ENCODE measurements at places on chromosomes 4 and X.

DNA sequence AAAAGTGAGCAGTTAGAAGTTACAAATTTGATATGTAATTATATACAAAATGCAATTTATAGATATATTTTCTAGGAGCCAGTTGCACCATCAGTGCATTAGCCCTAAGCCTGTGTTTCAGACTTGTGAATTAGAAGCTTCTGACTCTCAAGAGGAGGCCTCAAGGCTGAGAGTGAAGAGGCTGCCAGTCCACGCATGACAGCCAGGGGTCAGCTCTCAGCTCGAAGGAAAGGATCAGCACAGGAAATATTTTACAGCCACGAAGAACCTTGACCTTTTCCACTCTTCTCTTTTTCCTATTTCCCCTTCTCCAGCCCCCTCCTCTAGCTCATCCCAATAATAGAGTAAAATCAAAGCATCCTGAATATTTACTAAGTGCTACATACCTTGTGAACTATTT lies 642.4 kb downstream of the TRIML1 start:
- no peak for DNase-seq

DNA sequence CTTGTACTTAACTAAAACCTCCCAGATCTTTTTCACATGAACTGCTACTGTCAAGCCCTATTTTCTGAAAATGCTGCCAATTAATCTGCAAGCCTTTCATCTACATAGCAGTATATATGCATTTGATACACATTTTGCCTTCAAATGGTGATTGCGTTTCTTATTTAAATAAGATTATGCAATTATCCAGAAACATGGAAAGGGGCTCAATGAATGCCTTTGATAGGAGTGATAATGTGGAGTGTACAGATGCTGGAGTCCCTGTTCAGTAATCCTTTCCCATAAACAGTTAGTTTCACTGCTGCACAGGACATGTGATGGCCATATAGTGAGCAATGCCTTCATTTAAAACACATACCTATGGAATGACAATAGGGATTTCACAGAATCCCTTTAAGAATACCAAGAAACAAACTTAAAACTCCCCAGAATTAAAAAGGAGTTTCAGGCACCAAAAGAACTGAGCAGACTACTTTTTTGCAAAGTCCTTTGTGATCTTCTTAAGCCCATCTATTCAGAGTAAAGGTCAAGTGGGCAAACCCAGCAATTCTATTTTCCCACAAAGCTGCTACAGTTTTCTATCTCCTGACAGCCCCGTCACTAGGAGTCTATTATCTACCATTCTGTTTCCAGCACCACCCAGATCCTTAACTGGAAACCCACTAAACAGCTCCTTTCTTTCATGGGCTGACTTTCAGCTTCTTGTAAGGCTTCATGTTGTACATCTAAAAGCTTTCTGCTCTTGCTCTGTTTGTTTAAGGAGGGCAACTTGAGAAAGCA lies 120.3 kb downstream of the UNC5C start:
- DNase-seq, result peak; percentile 25

- DNase-seq, result no peak
These were observed 59.5 kb upstream of the FGF13 start for GRCh38 chrX:138771047-138771446.

- peak; percentile 9 for DNase-seq
These were observed 92.2 kb downstream of the GEMIN8 start for GRCh38 chrX:13937370-13938050.

GRCh38 chr4:1572964-1573720 lies 111.0 kb downstream of the FAM53A start:
- no peak for DNase-seq

GRCh38 chr4:180564026-180564425 lies 1679.2 kb upstream of the TENM3 start:
- no peak for DNase-seq

GRCh38 chrX:38311743-38312142 lies 15.6 kb downstream of the RPGR start:
- no peak for DNase-seq

GRCh38 chr4:174522183-174523024 lies at the start of gene HPGD:
Gene HPGD (minus strand): TSS chr4:174522488. CDS start chr4:174522451, 37 bp downstream.
- no peak for DNase-seq

- no peak for DNase-seq
These were observed 1071.8 kb downstream of the CCSER1 start for GRCh38 chr4:91198951-91199350.

- DNase-seq, result no peak
These were observed 305.5 kb downstream of the RAB28 start for GRCh38 chr4:13178621-13179020.

GRCh38 chr4:102614801-102615200 lies 113.6 kb downstream of the NFKB1 start:
- no peak for DNase-seq

DNA sequence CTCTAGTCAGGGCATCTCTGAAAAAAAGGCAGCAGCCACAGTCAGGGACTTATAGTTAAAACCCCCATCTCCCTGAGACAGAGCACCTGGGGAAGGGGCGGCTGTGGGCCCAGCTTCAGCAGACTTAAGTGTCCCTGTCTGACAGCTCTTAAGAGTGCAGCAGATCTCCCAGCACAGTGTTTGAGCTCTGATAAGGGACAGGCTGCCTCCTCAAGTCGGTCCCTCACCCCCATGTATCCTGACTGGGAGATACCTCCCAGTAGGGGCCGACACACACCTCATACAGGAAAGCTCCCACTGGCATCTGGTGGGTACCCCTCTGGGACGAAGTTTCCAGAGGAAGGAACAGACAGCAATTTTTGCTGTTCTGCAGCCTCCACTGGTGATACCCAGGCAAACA lies 129.0 kb downstream of the ANXA5 start:
- DNase-seq, result no peak

Measured in NCI-H446 (cell line).